NCI-H446 treated with DMSO at 0.1 percent for 48 hours (cell line): ENCODE measurements at places on chromosomes 6 and 20.

GRCh38 chr20:62117362-62117646 lies 5.0 kb upstream of the LSM14B start:
- DNase-seq, result no peak

DNA sequence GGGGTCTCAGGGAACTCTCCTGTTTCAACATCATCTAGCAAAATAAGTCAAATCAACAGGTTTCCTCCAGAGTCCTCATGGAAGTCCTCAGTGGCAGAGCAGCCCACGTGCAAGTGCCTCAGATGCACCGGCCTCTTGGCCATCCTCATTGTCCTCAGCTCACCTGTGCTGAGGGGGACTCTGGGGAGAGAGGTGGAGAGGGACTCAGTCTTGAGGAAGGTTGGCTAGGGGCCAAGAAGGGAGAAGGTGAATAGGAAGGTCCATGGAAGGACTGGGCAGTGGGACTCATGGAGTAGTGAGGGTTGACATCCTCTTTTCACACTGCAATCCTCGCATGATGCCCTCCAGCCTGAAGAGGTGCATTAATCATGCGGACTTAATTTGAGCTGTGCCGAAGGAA lies 77.9 kb upstream of the DUSP22 start:
- DNase-seq, result no peak

GRCh38 chr6:10621213-10621612 lies 73.2 kb downstream of the C6orf52 start:
- DNase-seq, result no peak

DNA sequence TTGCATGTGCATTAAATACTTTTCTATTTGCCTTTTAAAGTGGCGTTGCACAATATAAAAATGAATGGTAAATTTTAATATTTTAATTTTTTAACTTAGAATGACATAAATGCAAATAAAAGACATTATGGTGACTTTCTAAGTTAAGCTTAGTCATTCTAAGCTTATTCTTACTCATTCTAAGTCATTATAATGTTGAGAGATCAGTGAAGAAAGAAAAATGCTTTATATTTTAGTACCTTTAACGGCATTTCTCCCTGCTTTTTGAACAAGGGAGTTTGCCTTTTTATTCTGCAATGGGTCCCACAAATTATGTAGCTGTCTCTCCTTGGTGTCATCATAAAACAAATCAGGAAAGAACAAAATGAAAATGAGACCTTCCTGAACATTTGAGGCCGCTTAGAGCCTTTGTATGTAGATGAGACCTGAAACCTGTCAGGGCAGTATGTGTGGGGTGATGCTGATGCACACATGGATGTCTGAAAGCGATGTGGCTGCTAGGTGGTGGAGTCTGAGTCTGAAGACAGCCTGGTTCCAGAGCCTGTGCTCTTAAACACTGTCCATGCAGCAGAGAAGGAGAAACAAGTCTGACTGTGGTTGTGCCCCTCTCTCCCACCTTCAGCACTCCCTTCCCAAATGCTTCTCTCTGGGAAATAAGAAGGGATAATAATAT lies 158.0 kb downstream of the PHF3 start:
- DNase-seq, result no peak

DNA sequence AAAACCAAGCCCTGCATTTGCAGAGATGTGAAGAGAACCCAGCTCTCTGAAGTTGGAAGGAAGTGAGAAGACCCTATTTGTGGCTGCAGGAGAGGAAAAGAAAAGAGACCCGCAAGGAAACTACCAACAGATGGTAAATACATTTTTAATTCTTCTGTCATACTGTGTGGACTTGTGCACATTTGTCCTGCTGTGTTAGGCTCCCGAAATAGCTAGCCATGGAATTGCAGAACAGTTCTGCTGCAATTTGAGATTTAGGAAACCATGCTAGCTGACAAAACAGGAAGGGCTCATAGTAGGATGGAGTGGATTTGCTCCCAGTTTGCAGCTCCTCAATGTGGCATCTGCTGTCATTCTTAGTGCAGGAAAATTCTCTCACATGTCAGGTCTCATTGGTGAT lies 12.1 kb upstream of the ATXN1 start:
- DNase-seq, result no peak

DNA sequence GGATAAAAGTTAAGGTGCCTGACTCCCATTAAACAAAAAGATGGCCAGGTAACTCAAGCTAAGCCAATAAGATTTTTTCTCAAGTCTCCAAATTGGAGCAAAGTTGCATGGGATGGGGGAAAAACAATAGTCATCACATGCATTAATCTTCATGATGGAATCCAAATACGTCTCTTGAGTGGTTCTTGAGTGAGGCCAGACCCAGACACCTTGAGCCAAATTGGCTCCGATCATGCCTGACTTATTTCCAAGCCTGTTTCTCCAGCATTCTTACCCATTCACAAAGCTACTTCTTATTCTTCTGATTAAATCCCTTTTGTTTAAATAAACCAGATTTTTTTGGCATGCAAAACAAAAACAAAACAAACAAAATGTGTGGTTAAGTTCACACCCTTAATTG lies 420.3 kb upstream of the NRSN1 start:
- no peak for DNase-seq

DNA sequence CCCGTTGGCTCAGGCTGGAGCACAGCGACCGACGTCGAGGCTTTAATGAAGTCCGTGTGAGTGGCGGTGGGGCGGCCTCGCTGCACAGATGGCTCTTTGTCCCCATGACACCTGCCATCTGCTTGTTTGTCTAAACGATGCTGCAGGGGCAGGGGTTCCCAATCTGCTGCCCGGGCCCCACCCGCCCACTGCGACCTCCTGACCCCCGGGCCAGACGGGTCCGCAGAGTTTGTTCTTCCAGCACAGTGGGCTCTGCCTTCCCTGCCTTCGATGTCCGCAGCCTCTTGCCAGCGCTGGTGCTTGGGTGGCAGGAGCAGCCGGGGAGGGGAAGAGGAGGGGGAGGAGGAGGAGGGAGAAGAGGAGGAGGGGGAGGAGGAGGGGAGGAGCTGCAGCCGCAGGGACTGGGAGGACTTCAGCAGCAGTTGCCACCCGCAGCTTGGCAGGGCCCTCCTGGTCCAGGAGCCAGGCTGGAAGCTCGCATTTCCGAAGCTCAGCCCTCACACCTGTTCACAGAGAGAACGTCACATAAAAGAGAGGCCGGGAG lies 210.0 kb downstream of the DLL1 start:
- DNase-seq, result no peak
